ENCODE measurements at places on chromosomes 7 and 10.
A peak's percentile ranks its signal among the peaks of the same experiment; 100 is the strongest.

DNA sequence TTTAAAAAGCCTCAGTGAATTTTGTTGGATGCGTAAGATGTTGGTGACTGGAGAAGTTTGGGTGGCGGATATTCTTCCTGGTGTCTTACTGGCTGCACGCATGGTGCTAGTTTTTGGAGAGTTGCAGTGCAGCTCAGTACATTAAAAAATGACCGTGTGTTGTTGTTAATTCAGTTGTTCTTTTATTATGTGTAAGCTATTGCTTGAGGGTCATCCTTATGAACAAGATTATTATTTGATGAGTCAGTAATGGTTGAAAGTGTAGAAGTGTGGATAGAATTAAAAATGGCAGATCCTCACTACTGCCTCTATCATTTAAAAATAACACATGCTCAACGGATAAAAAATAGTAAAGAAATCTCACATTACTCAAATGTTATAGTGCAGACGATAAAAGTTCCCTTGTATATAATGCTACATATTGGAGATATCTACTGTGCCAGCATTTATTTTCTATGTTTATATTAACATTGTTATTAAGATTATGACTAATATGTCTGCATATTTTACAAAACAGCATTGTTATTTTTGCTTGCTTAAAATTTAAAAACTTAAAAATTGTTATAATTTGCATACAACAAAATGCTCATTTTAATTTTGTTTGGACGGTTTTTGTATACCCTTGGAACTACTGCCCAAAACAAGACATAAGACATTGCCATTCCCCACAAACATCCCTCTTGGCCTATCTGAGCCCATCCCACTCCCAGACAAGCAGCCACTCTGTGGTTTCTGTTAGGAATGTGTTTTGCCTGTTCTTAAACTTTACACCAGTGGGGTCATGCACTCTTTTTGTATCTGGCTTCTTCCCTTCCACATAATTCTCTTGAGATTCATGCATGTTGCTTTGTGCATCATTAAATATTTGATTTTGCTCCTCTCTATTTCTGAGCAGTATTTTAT is 142.0 kb downstream of the DOCK1 start:
- no peak for DNase-seq

DNA sequence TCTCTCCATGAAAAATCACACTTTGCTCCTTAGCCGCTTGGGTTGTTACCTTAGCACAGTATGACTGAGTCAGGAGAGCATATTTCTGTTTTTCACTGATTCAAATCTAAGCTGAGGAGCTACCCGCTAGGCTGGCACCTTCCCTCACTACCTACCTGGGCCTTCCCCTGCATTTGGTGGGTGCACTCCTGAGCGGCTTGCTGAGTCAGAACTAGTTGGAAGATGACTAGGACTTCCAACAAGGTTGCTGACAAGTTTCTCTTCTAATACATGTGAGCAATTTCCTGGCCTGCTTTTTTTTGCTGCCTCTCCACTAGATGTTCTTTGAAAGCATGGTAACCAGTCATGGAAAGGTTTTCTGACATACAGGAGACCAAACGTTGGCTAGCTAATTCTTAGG is 43.8 kb upstream of the SEC61G start:
- DNase-seq = no peak

- DNase-seq = no peak
Measured at GRCh38 chr10:52284416-52285013, 29.6 kb upstream of the DKK1 start.

- DNase-seq = no peak
Measured at GRCh38 chr7:261341-262250, 28.4 kb upstream of the FOXL3 start.

DNA sequence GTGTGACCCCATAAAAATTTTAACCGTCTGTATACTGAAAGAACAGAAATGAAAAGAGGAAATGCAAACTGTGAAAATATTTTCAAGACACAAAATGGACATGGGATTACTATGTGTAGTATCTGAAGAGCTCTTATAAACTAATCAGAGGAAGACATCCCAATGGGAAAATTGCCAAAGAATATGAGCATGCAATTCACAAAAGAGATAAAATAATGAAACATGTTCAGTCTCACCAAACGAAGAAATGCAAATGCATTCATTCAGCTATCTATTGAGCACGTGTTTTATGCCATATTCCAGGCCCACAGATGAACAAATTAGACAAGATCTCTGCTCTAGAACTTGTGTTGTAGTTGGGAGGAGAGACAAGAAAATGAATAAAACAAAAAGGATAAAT is 63.2 kb downstream of the NHLRC2 start:
- no peak for DNase-seq

GRCh38 chr7:30814700-30815387 is 43.6 kb downstream of the MINDY4 start:
- DNase-seq = no peak

DNA sequence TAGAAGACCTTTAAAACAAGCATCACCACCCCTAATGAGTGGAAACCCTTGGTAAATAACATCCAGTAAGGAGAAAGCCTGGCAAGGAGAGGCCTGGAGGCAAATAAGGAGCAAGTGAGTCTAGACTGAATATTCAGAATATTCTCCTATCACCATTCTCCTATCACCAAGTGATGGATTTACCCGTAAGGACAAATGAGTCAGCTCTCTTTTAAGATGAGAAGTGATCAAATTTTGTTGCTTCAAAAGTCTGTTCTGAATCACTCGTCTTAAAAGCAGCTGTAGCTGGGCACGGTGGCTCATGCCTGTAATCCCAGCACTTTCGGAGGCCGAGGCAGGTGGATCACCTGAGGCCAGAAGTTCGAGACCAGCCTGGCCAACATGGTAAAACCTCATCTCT is 28.4 kb downstream of the KIAA1549 start:
- DNase-seq = no peak

DNA sequence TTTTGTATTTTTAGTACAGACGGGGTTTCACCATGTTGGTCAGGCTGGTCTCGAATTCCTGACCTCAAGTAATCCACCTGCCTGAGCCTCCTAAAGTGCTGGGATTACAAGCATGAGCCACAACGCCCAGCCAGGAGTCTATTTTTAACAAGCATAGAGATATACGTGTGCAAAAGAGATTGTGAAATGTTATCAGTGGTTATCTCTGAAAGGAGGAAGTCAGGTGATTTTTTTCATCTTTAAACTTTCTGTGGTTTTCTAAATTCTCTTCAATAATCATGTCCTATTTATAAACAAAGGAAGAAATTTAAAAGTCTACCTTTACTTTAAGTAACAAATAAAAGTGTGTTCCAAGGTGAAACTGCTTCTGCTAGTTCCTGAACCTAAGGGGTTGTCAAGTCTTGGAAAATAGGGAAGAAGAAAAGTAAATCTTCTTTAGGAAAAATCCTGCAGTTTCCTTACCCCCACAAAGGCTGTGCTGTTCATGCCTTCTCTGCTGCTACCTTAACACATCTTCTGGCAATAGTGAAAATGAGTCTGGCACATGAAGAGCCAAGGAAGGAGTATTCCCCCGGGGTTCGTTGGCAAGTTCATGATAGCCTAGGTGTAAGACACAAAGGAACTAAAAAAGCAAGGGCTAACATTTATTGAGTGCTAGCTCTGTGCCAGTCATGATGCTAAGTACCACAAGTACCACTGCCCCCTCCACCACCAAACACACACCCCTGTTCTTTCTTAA is 51.1 kb downstream of the CYP26A1 start:
- no peak for DNase-seq

DNA sequence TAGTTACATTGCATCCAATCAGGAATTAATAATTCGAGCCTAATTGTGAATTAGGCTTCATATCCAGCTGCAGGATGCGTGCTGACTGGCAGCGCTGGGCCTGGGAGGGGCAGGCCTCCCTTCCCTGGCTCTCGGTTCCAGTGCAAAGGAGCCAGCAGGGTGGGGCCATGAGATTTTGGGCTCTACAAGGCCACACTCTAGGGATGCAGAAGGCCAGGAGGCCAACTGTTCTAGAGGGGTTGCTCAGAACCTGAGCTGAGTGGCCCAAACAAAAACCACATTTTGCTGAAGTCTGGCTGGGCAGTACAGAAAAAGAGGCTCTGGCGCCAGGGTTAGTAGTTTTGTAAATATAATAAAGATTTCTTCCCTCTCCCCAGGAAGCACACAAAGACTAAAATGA is 72.3 kb downstream of the CLEC2L start:
- no peak for DNase-seq

DNA sequence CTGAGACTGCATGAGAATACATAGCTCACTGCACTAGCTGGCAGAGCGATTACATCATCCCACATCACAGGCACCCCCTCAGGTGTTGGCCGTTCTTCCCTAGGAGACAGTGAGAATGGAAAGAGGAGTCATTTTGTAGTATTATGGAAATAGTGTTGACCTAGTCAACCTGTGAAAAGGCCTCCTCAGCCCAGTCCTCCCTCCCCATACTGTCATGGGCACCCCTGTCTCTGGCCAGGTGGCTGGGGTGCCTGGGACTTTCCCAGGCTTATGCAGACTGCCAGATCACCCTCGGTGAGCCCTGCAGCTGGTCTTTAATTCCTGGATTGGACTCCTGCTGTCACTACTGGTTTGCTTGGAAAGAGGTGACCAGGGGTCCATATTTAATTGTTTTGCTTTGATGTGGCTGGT is 4.0 kb downstream of the INPP5A start:
- no peak for DNase-seq

DNA sequence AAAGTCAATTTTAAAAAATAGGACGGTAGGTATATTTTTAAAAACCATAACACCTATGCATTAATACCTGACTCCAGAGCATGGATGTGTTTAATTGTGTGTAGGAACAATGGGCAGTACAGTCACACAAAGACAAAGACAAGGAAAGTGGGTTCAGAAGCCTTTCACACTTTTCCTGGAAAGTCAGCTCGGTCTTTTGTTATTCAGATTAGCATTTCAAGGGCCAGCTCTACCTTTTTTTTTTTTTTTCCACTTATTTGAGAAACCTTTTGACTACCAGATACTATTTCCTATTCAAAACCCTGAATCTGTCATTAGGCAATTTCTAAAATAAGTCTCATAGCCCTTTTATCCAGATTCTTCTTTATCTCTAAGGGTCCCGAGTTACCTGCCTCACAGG is 401.9 kb downstream of the PARD3 start:
- no peak for DNase-seq

GRCh38 chr10:19713159-19713558 is 103.1 kb upstream of the PLXDC2 start:
- no peak for DNase-seq

DNA sequence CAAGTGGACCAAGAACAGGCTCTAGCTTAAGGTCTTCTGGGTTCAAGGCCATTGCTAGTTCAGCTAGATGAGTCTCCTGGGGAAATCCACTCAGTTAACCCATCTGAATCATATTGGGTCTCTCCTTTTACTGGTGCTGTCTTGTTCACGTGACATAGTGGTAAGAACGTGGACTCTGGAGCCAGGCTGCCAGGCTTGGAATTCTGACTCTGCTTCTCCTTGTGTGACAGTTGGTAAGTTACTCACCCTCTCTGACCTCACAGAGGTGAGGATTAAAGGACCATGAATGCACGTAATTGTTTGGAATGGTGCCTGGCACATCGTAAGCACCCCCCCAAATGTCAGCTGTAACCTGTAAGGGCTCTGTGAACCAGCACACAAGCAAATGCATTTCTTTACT is 9.7 kb upstream of the CALU start:
- no peak for DNase-seq

- DNase-seq = no peak
Measured at GRCh38 chr10:75353183-75353582, 48.4 kb downstream of the ZNF503 start.

GRCh38 chr7:124022551-124022950 is 10.3 kb downstream of the TMEM229A start:
- no peak for DNase-seq

DNA sequence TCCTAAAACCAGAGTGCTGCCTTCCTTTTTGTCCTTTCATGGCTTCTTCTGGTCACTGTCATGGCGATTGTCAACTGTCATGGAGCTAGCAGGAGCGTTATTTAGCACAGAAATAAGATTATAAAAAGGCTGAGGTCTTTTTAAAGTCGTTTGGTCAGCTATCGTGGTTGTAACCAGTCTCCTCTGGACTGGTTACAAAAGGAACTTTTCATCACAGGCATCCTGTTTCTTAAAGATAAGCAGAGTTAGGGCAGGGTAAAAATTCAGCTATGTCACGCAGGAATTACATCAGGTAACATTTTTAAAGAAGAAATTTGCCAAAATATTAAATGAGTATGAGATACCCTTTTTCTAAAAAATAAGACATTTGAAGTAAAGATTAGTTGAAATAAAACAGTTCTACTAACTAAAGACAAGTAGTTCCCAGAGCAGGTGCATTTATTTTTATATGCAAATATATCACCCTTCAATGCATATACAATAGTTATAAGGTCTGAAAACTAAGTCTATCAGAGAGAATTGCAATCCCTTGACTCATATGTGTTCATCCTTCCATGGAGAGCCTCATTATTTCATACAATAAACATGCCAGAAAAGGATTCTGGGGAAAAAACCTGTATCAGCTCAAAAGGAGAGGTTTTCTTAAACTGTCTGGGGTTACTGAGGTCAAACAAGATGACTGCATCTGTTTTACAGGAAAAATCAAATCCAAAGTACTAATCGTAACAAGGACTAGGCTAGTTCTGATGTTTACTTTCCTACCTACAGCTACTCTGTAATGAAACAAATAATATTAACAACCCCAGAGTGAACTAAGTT is 20.9 kb downstream of the FAM24A start:
- no peak for DNase-seq

DNA sequence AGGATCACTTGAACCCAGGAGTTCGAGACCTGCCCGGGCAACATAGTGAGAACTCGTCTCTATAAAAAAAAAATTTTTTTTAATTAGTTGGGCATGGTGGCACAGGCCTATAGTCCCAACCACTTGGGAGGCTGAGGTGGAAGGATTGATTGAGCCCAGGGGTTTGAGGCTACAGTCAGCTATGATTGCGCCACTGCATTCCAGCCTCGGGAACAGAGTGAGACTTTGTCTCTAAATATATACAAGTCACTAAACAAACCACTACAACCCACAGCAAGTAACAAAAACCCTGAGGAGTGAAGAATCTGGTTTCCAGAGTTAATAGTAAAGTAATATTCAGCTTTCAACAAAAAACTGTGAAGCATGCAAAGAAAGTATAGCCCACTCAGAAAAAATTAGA is 32.7 kb upstream of the HHEX start:
- DNase-seq = no peak

GRCh38 chr7:69962186-69963065 is 364.2 kb downstream of the AUTS2 start:
- DNase-seq = no peak

DNA sequence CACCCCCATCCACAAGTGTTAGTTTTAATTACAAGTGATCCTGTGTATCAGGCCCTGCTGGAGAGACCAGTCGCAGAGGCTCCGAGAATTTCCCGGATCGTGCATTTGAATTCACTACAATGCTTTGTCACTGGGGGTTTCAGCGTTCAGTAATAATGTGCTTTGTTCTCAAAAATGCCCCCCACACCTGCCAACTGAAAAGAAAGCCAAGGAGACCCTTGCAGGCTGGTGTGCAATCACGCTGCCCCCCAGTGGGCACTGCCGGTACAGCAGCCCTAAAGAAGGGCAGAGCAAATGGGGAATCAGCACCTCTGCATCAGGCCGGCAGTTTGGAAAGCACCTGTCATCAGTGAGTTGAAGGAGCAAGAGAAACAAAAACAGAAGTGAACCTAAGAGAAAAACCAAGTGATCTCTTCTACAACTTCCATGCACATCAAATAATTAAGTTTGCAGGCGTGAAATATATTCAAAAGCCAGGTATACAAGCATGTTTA is 177.6 kb downstream of the PARD3 start:
- DNase-seq = peak; percentile 57
